ENCODE measurements at places on chromosomes 6 and 20. TPM values are rescaled to one million over a fixed set of nuclear protein-coding genes. Genes with fewer than 3 reads are reported as not detected.

RHAG gene
- total RNA-seq: not detected

CAP2 gene
- not detected for total RNA-seq

IRF4 gene
- total RNA-seq: 617 TPM

METTL24 gene
- not detected for total RNA-seq

DEFB129 gene
- total RNA-seq: not detected

HSPA1L gene
- 2.2 TPM for total RNA-seq

ABHD16A gene
- total RNA-seq: 20.9 TPM

RGL2 gene
- 21.5 TPM for total RNA-seq

DNA sequence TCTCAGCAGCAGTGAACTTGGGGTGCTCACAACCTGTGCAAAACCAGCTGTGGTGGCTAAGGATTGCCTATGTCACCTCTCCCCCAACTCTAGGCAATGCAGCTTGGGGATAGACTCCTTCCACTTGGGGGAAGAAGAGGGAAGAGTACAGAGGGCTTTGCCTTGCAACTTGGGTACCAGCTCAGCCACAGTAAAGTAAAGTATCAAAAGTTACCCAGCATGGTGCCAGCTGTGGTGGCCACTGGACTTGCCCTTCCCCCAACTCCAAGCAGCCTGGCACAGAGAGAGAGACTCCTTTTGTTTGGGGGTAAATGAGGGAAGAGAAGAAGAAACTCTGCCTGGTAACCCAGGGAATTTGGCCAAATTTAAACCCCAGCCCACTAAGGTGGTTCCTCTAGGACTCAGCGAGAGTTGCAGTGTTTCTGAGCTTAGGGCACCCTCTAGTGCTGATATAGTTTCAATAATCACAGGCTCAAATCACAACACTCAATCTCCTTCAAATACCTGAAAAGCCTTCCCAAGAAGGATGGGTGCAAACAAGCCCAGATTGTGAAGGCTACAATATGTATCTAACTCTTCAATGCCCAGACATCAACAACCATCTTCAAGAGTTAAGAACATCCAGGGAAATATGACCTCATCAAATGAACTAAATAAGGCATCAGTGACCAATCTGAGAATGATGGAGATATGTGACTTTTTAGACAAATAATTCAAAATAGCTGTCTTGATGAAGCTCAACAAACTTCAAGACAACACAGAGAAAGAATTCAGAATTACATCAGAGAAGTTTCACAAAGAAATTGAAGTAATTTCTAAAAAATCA is 7.6 kb upstream of the DEFB129 start:
- no peak for DNase-seq

GRCh38 chr6:111990214-111990613 is 63.7 kb upstream of the CCN6 start:
- DNase-seq: no peak

GRCh38 chr6:148244217-148244935 is 98.3 kb upstream of the SASH1 start:
- no peak for DNase-seq

GRCh38 chr6:33288141-33288920 is 708 bp downstream of the WDR46 start:
- no peak for DNase-seq

DNA sequence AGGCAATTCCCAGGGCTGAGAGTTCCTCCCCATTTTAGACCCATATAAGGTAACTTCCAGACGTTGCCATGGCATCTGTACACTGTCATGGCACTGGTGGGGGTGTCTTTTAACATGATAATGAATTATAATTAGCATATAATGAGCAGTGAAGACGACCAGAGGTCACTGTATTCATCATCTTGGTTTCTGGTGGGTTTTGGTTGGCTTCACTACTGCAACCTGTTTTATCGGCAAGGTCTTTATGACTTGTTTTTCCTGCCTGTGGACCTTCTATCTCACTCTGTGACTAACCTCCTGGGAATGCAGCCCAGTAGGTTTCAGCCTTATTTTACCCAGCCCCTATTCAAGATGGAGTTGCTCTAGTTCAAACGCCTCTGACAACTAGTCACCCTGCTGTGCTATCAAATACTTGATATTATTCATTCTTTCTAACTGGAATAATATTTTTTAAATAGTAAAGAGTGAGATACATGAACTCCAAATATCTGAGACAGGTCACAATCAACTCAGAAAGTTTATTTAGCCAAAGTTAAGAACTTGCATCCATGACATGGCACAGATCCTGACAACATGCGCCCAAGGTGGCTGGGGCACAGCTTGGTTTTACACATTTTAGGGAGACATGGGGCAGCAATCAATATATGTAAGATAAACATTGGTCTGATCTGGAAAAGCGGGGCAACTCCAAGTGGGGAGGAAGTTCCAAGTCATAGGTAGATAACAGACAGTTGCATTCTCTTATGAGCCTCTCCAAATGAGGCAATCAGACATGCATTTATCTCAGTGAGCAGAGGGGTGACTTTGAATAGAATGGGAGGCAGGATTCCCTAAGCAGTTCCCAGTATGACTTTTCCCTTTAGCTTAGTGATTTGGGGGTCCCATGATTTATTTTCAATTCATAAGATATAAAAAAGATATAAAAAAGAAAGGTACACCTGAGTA is 1.2 kb upstream of the UFL1 start:
- DNase-seq: no peak

DNA sequence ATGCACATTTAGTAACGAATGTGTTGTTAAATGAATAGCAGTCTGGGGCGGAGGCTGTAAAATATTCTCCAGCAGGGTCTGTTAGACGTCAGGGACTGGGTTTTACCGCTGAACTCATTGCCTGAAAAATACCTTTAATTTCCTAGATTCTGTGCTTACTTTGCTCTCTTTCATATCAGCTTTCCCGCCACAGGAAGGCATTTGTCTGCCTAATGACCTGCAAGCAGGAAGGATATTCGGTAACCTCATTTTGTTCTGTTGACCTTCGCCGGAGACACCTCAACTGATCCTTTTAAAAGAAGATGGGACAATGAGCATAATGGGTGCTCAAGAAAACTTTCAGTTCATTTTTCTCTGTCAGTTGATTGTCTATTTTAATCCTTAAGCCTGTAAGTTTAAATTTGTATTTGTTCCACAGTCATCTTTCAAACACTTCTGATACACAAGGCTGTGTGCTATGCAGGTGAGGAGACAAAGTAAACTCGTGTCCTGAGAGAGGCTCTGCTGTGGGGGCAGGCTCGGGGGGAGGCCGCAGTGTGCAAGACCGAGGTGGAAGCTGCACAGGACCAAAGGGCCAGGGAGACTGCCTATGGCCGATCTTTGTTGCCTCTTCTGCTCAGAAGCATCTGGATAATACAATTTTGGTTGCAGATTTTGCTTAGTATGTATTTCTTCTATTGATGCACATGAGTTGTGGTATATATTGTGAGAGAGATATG is 27.4 kb upstream of the SIM1 start:
- DNase-seq: no peak

DNA sequence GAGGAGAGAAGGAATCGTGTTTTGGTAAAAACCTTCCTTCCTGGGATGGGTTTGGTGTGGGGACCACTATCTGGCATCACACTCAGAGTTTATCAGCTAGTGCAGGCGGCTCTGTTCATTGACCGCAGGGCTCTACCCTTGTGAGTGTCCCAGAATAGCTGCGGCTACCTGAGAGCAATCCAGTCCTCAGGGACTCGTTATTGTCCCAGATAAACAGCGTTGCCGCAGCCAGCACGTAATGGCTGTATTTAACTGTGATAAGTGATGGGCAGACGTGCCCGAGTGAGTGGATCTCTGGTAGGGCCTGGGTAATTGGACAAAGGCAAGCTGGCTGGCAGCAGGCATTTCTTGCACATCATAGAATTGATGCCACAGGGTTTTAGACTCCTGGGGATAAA is 163.3 kb downstream of the SOBP start:
- no peak for DNase-seq

- DNase-seq: no peak
Measured at GRCh38 chr20:54127855-54128574, 45.8 kb downstream of the CYP24A1 start.

GRCh38 chr20:63377951-63378381 is 16.8 kb upstream of the CHRNA4 start:
- DNase-seq: no peak

DNA sequence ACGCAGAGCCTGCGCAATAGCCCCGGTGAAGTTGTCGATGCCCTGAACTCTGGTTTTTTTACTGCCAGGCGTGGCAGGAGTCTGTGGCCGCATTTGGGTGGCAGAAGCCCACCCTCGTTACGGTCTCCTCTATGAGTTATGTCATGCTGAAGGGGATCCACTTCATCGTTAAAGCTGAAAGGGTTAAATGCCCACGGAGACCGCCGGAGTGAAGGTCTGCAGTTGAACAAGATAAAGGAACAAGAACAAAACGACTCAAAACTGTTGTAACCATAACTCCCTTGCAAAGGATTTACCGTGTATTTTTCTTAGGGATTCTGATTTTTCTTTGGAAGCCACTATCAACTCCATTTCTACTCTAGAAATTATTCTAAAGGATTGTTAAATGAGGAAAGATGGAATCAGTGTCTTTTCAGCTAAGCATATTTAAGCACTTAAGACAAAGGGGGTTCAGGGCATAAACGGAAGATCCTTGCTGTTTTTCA is 501 bp upstream of the ELOVL5 start:
- no peak for DNase-seq

DNA sequence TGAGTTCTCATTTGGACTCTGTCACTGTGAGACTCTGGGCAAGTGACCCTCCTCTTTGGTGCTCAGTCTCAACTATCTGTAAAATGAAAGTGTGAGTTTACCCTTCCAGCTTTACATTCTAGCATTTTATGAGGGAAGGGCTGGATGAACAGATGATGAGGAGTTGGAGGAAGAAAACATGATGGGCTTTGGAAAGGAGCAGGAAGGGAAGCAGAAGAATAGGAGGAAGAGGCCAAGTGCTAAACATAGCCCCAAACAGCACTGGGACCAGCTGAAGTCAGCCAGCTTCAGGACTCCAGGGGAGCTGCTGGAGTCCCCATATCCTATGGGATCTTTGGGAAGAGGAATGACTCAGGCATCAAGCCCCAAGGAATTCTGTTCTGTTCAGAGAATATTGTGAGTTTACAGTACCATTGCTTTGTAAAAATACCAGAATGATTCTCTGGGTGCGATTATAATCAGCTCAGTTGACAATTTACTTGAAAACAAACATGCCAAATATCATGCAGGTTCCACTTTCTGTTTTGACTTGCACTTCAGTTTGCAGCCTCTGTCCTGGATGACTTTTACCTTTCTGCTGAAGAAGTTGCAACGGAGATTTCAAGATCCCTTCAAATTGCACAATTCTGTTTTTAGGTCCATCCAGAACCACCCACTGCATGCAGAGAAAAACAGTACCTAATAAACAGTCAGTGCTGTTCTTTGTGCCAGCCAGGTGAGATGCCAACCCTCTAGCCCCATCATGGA is 3.2 kb downstream of the CD40 start:
- DNase-seq: no peak

GRCh38 chr6:30687659-30688431 is 1.4 kb upstream of the PPP1R18 start:
- no peak for DNase-seq

DNA sequence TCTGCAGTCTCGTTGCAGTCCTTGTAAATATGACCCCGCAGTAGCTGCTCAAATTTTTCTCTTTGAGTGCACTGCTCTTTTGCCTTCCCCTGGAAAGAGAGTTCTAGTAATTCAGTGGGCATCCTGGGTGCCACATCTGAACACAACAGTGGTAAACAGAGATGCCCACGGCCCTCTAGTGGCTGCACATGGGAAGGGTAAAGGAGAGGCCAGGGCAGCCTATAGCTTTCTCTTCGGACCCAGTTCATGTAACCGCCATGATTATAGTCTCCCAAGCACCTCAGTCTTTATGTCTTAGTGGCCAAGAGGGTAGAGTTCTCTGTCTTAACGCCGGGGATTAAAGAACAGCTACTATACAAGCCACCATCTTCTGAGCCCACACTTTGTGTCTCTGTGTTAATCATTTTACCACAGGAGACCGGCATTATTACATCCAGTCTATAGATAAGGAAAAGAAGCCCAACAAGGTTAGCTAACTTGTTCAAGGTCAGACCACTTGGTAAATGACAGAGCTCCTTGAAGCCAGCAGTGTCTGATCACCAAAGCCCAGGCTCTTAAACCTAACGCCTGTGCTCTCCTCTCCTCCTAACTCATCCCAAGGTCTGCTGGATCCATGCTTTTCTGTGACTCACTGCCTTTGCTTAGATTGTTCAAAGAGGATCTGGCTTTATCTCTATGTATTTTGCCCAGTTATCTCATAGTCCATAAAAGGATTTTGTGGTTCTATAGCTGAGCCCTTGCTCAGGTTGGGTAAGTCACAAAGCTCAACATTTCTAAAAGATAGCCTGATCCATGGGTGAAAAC is 81.8 kb downstream of the ISM1 start:
- DNase-seq: peak; percentile 73

DNA sequence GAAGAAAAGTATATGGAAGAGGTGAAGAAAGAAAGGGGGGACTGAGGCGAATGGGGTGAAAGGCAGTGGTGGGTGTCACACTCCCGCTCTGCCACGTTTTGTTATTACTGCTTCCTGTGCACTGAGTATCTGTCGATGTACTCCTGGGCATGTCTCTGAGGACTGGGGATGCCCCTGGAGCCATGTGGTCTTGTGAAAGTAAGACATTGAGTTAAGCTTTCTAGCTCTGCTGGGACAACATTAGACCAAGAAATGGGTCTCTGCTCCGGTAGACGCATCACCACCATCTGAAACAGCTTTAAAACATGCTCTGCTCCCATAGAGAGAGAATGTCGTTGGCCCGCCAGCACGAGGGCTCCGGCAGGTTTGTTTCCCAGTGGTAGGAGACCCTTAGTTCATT is 40.0 kb downstream of the IRF4 start:
- peak; percentile 59 for DNase-seq

DNA sequence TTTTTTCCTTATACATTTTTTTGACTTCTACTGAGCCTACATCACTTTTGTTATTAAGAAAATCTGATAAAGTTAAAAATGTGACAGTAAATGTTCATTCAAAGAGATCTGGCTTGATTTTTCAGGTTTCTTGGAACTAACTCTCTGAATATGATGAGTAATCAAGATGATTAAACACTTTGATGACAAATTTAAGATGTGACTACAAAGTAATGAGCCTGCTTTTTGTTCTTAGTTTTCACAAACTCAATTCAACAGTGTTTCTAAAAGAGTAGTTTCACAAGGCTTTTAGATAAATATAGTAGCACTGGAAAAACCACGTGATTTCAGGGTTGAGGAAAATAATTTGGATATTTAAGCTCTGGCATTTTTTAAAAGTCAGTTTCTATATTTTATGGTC is 37.9 kb upstream of the HDDC2 start:
- no peak for DNase-seq

GRCh38 chr6:193180-193579 is 99.1 kb upstream of the DUSP22 start:
- DNase-seq: no peak

- DNase-seq: peak; percentile 66
Measured at GRCh38 chr6:109526905-109527628, 44.0 kb upstream of the ZBTB24 start.

GRCh38 chr6:112116221-112116620 is 28.8 kb downstream of the FAM229B start:
- DNase-seq: no peak

DNA sequence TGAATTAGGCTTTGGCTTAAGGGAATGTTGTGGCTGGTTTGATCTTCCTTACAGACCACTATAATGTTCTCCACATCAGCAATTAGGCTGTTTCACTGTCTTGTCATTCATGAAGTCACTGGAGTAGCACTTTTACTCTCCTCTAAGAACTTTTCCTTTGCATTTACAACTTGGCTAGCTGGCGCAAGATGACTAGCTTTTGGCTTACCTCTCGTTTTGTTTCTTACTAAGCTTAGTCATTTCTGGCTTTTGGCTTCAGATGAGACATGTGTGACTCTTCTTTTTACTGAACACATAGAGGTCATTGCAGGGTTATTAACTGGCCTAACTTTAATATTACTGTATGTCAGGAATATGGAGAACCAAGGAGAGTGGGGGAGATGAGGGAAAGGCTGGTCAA is 143.2 kb downstream of the PTCHD4 start:
- DNase-seq: peak; percentile 3
